ENCODE measurements at places on chromosomes 7 and 10.

DNA sequence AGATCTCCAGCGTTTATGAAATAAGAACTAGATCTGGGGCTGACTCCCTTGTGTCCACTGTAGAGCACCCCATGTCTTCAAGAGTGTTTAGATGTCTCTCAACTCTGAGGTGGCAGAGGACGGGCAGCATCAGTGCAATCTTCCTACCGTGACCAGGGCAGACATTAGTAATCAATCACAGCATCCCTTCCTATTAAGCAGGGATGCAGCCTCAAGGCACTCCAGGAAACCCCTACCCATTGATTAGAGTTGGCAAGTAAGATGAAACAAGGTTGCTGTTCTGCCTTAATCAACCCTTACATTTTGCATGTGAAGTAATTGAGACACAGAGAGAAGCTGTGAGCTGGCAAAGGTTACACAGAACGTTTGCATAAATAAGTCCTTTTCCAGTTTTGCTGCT lies 283.7 kb upstream of the ZMIZ1 start:
- no peak for DNase-seq

DNA sequence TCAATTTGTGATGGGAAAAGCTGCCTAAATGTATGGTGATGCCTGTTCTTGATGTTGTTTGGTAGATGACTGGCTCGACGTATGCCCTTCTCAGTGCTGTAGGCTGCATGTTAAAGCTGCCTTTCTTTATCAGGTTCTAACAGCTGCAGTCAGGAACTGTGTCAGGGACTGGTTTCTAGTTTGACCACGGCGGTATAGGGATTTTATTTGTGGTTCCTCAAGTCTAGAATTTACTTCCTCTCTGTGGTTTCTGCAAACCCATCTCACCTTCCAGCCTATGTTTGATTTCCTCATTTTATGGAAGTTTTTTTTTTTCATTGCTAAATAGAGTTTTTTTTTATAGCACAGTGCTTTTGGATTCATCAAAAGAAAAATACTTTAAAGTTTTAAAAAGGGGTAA lies 26.5 kb downstream of the LMTK2 start:
- DNase-seq, result no peak

- no peak for DNase-seq
These were observed 2.7 kb downstream of the CCDC136 start for GRCh38 chr7:128794436-128794835.

DNA sequence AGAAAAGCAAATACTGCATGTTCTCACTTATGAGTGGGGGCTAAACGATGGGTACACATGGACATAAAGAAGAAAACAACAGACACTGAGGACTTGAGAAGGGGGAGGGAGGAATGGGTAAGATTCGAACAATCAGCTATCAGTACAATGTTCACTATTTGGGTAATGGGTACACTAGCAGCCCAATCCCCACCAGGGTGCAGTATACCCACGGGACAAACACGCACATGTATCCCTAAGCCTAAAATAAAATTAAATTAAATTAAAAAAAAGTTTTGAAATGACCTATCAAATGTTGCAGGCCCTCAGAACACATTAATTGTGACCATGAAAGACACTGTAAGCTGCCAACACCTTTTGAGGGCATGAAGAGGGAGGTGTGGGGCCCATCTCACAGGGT lies 316.0 kb downstream of the WDR37 start:
- no peak for DNase-seq

- DNase-seq, result no peak
These were observed 8.8 kb upstream of the ZNF248 start for GRCh38 chr10:37865957-37866803.

DNA sequence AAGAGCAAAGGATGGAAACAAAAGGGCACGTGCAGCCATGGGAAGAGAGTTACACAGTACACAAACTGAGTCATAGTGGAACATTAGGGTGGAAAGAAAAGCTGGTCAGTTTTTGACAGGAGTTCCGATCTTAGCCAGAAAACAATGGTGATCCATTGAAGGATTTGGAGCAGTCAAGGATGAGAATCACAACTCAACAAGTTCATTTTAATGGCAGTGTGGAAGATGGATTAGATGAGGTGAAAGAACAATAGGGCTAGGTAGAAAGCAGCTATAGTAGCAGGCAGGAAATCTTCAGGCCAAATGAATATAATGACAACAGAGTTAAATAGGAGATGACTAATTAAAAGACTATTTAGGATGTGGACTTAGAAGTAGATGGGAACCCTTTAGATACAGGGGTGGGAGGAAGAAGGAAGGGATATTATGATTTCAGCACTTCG lies 136.3 kb downstream of the DOCK4 start:
- no peak for DNase-seq

GRCh38 chr10:44856696-44857095 lies 54.4 kb upstream of the TMEM72 start:
- DNase-seq, result no peak

- no peak for DNase-seq
These were observed 25.3 kb downstream of the ADD3 start for GRCh38 chr10:110032801-110033700.

Measured in GM03348 (cell line).